ENCODE measurements at places on chromosomes 4 and X. TPM values are rescaled to one million over a fixed set of nuclear protein-coding genes. Genes with fewer than 3 reads are reported as not detected.

GRCh38 chr4:128286474-128287058, 1.0 kb downstream of the PGRMC2 start:
- peak; percentile 37 for DNase-seq

- no peak for DNase-seq
Measured at GRCh38 chr4:40183615-40184411, 13.0 kb upstream of the RHOH start.

The GC gene
- total RNA-seq, result not detected

DNA sequence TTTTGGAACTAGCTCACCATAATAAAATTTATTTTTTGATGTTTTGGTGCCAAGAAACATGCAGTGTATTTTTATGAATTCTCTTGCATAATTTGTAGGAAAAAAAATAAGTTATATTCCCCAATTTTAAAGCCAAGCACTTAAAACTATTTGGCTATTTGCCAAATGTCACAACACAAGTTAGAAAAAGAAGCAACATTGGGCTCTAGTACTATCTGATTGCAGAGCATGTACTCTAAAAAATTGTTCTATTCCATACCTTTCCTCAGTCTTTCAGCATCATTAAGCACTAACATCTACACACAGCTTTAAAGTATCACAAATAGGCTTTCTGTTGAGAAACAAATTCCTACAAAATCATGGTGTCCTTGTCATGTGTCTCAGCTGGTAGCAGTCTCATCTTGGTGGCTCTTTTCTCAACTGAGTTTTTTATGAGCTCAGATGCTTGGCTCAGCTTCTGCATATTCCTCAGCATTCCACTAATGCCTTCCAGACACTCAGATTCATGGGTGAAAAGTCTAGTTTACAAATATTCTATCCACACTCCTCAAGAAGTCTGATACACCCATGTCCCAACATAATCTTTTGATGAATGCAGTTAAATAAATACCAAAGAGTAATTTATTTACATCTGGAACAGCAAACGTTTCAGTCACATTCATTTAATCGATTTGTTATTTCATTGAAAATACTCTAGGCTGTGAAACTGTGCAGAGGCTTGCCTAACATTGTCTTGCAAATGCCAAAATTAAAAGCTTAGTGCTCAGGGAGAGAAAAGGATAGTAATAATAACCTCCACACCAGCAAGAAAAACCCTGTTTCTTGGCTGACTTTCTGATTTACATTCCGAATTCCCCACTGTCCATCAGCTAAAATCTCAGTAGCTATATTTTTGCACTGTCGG, 2209.9 kb downstream of the PCDH7 start:
- no peak for DNase-seq

DNA sequence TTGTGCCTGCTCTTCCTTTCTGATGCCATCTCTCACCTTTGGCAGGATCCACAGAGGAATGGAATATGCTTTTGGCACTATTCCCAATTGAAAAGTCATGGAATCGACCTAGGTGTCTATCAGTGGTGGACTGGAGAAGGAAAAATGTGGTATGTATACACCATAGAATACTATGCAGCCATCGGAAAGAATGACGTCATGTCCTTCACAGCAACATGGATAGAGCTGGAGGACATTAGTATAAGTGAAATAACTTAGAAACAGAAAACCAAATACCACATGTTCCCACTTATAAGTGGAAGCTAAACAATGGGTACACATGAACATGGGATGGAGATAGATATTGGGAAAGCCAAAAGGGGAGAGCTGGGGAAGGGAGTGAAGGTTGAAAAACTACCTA, 58.3 kb upstream of the SMIM31 start:
- no peak for DNase-seq

DNA sequence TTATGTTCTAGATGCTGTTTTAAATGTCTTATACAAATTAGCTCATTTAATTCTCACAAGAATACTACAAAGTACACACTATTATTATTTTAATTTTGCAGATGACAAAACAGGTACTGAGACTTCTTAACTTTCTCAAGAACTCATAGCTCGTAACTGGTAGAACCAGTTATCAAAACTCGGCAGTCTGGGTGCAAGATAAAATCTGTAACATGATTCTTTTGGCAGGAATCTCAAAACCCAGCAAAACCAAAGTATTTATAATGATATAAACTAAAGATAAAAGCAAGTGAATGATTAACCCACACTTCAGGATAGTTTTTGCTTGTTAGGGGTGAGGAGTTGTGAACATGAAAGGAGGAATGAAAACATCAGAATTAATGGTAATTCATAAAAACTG, 27.6 kb downstream of the CLNK start:
- no peak for DNase-seq

- DNase-seq, result no peak
Measured at GRCh38 chr4:22029803-22030202, 81.2 kb upstream of the KCNIP4 start.

The POU3F4 gene
- total RNA-seq, result not detected

The GPRASP3 gene
- total RNA-seq, result 5.1 TPM

- DNase-seq, result no peak
Measured at GRCh38 chrX:13102636-13103035, 58.2 kb upstream of the FAM9C start.

The AFM gene
- total RNA-seq, result not detected

GRCh38 chr4:82201805-82202641, 171.8 kb downstream of the HNRNPD start:
- DNase-seq, result peak; percentile 27
